Vein endothelial cell (primary cell): ENCODE measurements at places on chromosomes 16 and 17. TPM values are rescaled to one million over a fixed set of nuclear protein-coding genes. Genes with fewer than 3 reads are reported as not detected.

The TLCD2 gene
- 0.96 and 1.3 TPM in 2 replicates for total RNA-seq

The JPH3 gene
- 0.48 and 0.65 TPM in 2 replicates for total RNA-seq

The ORC6 gene
- 7.2 and 14.7 TPM in 2 replicates for total RNA-seq

The HERPUD1 gene
- total RNA-seq: 83.0 and 89.4 TPM in 2 replicates

The NOD2 gene
- total RNA-seq: under 0.01 TPM in 1 of 2 replicates, not detected in the other

The DOC2A gene
- total RNA-seq: 0.29 TPM in 1 of 2 replicates, not detected in the other

The PRSS36 gene
- 0.10 and 0.65 TPM in 2 replicates for total RNA-seq

The C17orf78 gene
- total RNA-seq: not detected in 2 replicates

The SLC5A11 gene
- 0.38 TPM in 1 of 2 replicates, not detected in the other for total RNA-seq

The TENT4B gene
- 11.1 and 12.1 TPM in 2 replicates for total RNA-seq

The PMP22 gene
- 30.7 and 77.2 TPM in 2 replicates for total RNA-seq

The ZNF263 gene
- total RNA-seq: 46.0 and 55.9 TPM in 2 replicates

The MYH2 gene
- total RNA-seq: not detected in 2 replicates

The TPSD1 gene
- total RNA-seq: not detected in 2 replicates
